ENCODE measurements at places on chromosomes 4 and X.

DNA sequence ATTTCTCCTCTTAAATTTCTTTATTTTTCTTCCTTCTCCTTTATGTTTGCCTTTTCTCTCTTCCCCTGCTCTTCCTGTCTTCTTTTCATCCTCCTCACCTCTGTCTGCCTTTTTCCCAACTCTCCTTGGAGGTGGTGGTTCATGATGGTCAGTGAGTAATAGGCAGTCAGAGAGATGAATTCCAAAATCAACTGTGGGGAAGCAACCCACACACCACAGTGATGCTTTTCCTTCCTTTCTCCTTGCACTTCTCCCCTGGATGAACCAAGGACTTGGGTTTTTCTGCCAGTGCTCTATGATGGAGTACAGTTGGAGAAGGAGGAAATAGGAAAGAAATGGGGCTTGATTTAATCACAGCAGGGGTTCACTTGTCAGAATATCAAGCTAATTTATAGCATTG is 153.8 kb downstream of the DCK start:
- H3K4me1 ChIP-seq = no peaks in the 10 kb centered on the region
- H3K4me3 ChIP-seq = no peak overlapping the region
- no peak for DNase-seq
- H3K27ac ChIP-seq = no peak overlapping the region
- H3K27me3 ChIP-seq = no peaks in the 10 kb centered on the region

GRCh38 chrX:46386511-46386910 is 158.7 kb downstream of the ZNF674 start:
- no peaks in the 10 kb centered on the region for H3K4me1 ChIP-seq
- DNase-seq = no peak
- no peak overlapping the region for H3K27ac ChIP-seq
- H3K4me3 ChIP-seq = no peak overlapping the region
- no peaks in the 10 kb centered on the region for H3K36me3 ChIP-seq
- no peaks in the 10 kb centered on the region for H3K27me3 ChIP-seq

- H3K4me3 ChIP-seq = no peak overlapping the region
- H3K4me1 ChIP-seq = peaks cover 3% of the 10 kb centered on the region
- H3K27ac ChIP-seq = no peak overlapping the region
- no peaks in the 10 kb centered on the region for H3K36me3 ChIP-seq
Observed at GRCh38 chr4:1644891-1645657, 39.0 kb downstream of the FAM53A start.

GRCh38 chr4:6960154-6960553 is 50.5 kb downstream of the TBC1D14 start:
- no peak overlapping the region for H3K4me3 ChIP-seq
- no peak overlapping the region for H3K27ac ChIP-seq
- DNase-seq = peak; percentile 50
- H3K4me1 ChIP-seq = no peaks in the 10 kb centered on the region
- H3K36me3 ChIP-seq = no peaks in the 10 kb centered on the region

DNA sequence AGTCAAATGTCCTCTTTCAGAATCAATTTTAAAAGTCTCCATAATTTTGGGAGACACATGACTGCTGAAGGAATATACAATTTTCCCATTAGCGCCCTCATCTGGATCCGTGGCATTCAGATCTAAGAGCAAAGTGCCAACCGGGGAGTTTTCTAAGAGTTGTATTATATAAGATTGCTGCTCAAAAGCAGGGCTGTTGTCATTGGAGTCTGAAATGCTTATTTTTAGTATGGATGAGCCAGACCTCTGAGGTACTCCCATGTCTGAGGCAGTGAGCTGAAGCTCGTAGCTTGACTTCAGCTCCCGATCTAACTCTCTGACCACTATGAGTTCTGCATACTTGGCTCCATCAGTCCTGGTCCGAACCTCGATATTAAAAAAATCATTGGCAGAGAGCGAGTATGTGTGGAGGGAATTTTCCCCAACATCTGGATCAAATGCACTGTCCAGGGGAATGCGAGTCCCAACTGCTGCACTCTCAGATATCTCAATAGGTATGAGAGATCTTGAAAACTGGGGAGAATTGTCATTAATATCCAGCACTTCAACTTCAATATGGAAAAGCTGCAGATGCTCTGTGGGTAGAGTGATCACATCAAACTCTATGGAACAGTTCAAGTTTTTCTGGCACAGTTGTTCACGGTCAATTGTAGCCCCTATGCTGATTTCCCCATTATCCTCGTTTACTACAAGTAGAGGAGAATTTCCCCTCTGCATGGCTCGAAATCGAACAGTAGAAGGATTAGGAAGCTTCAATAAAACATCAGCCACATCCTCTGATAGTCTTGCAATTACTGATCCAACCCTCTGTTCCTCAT is 917 bp downstream of the PCDH18 start:
- H3K27me3 ChIP-seq = no peaks in the 10 kb centered on the region
- peak overlapping the region; percentile 82 for H3K27ac ChIP-seq
- H3K4me3 ChIP-seq = peak overlapping the region; percentile 73
- no peaks in the 10 kb centered on the region for H3K4me1 ChIP-seq

DNA sequence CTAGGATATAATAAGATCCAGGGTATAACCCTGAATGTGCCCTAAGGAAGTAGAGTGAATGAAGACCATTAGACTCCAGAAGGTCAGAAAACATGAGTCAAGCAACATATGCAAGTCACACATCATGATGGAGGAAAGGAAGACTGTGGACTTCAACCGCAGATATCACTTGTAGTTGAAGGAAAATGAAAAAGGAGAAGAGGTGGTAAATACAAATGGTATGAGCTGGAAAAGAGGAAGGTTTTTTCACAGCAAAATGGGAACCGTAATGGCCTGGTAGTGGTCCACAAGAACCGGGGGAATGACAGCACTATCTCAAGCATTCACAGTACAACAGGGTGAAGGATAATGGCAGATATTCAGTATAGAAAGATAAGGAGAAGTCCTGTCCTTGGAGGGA is 5.2 kb upstream of the SCFD2 start:
- no peaks in the 10 kb centered on the region for H3K36me3 ChIP-seq
- no peak for DNase-seq
- peaks cover 3% of the 10 kb centered on the region for H3K4me1 ChIP-seq
- H3K27ac ChIP-seq = no peak overlapping the region
- no peak overlapping the region for H3K4me3 ChIP-seq
- no peaks in the 10 kb centered on the region for H3K27me3 ChIP-seq

DNA sequence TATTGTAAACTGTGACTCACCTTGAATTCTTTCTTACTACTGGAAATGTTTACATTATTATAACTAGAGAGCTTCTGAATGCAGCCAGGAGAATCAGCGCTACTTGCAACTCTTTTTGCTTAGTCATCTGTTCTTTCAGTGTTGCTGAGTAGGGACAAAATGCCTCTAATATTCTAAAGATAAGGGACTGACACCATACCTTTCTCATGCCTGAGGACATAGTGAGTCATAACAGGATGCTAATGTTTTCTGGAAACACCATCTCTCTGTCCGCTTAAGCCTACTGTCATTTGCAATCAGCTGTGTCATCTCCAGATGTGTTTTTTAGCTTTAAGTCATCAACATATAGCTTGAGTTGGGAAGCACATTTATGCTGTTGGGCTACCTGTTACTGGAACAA is 108.3 kb downstream of the QRFPR start:
- H3K27ac ChIP-seq = no peak overlapping the region
- no peaks in the 10 kb centered on the region for H3K27me3 ChIP-seq
- DNase-seq = no peak
- H3K36me3 ChIP-seq = no peaks in the 10 kb centered on the region
- H3K4me3 ChIP-seq = no peak overlapping the region

- no peak overlapping the region for H3K27ac ChIP-seq
- H3K4me3 ChIP-seq = no peak overlapping the region
- H3K27me3 ChIP-seq = no peaks in the 10 kb centered on the region
- peaks cover 70% of the 10 kb centered on the region for H3K36me3 ChIP-seq
Observed at GRCh38 chr4:4424499-4425115, 37.7 kb downstream of the NSG1 start.

Measured in ascending aorta (tissue), 2 donors.